ENCODE measurements at places on chromosomes 3 and 15. TPM values are rescaled to one million over a fixed set of nuclear protein-coding genes. Genes with fewer than 3 reads are reported as not detected.

DNA sequence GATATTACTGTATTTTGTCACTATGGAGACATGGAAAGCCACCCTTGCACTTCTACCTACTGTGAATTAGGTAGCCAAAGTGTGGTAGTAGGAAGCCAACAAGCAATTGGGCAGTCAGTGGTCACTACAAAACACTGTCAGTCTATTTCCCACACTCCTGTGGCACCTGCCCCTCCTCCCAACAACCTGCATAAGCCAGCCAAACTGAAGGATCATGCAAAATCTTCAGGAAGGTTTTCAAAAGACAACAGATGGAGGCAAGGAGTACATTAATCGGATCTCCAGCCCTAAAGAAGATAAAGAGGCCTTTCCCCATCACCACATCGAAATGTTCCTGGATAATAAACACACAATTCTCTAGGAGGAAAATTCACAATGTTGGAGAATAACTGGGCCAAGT lies 11.9 kb downstream of the POMGNT2 start:
- DNase-seq = no peak

DNA sequence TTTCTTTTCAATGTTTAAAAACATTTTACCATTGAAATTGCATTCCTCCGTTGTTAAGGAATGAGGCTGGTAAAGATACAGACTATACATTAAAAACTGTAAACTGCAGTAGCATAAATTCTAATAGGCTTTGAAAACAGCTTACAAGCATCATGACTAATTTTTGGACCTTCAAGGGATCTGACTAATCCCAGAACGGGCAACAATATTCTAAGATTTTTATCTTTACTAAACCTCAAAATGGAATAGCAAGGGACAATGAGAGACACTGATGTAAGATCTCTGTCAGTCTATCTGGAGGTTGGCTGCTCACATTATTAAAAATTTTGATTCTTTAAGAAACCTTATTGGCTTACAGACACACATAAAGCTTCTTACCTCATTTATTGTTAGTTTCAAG lies 74.7 kb downstream of the BTD start:
- DNase-seq = no peak

DNA sequence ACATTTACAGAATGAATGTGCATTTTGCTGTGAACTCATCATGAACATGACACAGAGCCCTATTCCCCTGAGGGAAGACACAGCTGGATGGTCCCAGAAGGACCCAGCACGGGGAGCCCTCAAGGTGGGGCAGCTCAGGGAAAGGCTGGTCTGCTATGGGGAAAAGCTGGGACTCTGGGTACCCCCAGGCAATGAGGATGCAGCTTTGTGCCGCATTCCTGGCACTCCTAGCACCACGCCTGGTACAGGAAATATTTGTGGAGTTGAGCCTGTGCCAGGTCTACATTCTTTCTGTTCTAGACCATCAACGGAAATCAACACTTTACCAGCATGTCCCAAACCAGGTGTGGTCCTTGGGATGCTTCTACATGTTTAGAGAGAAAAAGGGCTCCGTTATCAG lies 74.0 kb downstream of the SRGAP3 start:
- no peak for DNase-seq

- no peak for DNase-seq
These were observed 5.9 kb downstream of the ISG20 start for GRCh38 chr15:88644741-88645140.

The CHRFAM7A gene
- 3.0 TPM for total RNA-seq

All from tibial nerve (tissue), 4 donors.